ENCODE measurements at places on chromosomes 1 and 21.
A peak's percentile ranks its signal among the peaks of the same experiment; 100 is the strongest.

- DNase-seq: peak; percentile 74
These were observed 1.4 kb downstream of the SLC22A15 start for GRCh38 chr1:115977499-115978258.

DNA sequence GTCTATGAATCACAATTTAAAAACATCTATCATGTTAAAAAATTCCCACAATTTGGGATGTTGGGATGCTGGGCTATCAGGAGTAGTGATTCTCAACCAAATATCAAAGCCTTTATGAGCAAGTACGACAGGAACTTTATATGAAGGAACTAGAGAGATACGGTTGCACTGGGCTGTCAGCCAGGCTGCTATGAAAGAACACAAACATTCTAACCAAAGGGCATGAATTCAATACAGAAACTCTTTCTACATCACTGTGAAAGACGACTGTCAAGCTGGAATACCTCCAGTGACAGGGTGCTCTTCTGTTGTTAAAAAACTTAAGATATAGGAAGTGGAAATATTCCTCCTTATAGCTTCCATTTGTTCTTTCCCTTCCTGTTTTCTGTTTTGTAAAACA is 9.8 kb downstream of the CACNA1E start:
- DNase-seq: no peak

DNA sequence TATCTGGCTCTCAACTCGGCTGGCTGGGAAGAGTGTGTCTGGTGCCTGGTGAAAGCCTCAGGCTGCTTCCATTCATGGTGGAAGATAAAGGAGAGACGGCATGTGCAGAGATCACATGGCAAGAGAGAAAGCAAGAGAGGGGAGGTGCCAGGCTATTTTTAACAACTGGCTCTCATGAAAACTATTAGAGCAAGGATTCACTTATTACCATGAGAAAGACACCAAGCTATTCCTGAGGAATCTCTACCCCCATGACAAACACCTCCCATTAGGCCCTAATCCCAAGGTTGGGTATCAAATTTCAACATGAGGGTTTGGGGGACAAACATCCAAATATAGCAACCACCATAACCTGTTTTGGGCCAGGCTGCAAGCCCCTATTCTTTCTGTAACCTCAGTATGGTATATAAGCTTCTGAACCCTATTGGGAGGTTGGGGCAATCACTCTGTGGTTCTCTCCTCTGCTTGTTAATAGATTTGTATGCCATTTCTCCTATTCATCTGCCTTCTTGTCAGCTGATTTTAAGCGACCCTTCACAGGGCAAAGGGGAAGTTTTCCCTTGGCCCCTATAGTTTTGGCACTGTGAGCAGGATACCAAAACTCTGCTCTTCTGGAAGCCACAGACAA is 179.0 kb upstream of the TNR start:
- no peak for DNase-seq

DNA sequence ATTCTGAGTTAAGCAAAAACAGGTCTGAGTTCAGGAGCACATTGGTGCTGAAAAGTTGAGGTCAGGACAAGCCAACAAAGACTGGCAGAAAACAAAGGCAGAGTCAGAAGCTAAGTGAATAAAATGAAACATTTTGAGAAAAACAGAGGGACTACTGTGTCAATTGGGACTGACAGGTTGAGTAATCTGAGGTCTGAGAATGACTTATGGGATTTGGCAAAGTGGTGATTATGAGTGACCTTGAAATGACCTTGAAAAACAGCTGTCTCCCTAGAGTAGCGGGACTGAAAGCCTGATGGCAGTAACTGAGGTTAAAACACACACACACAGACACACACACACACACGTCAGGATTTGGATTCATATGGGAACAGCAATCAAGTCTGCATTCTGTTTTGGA is 8.8 kb upstream of the COG2 start:
- no peak for DNase-seq

- DNase-seq: no peak
These were observed 5.2 kb upstream of the AHDC1 start for GRCh38 chr1:27609210-27609555.

DNA sequence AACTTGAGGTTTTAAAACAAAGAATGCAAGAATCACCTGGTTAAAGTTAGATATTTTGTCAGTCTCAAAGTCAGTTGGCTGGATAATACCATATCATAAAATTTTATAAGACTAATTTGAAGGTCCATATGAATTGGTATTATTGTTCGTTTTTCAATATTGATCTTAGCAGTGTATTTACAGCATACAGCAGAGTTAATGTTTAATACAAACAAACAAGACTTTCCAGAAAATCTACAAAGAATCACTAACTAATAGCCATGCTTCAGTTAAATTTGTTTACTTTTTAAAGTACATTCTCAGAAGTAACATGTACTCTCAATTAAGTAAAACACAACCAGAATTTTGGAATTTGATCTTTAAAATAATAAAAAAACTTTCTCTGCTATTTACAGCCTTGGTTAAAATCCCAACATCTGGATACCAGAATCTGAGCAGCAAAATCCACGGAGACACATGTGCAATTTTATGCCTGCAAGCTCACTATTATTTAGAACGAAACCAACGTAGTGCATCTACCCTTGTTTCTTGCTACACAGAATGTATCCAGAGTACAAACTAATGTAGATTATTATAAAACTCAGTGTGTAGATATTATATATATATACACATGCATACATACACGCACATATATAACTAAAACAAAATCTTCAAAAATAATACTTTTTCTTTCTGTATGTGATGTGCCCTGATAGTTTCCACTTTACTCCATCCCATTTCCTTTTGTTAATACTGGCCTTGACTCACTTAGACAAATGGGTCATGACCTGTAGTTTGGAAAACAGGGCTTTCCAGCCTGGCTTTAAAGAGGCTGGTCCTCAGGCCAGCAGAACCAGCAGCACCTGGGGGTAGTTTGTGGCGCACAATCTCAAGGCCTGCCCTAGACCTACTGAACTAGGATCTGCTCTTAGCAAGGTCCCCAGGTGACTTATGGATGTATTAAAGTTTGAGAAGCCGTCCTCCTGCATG is 63.6 kb upstream of the ERG start:
- DNase-seq: no peak

DNA sequence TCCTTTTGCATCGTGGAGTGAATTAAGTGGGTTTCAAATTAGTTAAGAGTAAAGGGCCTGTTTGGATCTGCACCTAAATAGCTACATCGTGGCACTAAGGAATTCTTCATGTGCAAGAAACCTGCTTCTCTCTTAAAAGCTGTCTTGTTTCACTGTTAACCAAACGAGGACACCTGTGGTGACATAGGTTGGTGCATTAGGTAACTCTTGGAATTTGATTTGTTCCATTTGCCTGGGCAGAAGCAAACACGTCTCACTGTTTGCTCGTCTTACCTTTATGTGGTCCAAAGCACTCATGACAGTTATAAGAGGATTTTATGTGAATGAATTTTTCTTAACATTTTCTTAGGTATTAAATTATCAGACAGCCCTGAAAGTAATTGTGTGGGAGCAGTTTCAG is 60.9 kb downstream of the PRDM2 start:
- DNase-seq: no peak

- peak; percentile 33 for DNase-seq
These were observed 14.9 kb downstream of the PDIK1L start for GRCh38 chr1:26126321-26127084.

DNA sequence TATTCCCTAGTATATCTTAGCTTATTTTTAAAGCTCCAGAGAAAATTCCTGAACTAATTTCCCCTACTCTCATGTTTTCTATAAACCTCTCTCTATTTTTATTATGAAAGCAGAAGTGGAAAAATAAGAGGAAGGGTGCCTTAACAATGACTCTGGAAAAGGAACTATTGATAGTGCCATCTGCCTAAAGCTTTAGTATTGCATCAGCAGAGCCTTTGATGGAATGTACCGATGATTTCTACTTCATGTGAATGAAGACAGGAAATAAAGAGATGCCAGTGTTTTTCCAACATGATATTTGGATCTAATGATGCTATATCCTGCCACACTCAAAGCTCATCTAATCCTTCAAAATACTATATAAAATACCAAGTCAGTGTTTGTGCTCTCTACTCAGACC is 35.1 kb downstream of the TNFSF18 start:
- DNase-seq: no peak

GRCh38 chr21:40803101-40803500 is 43.9 kb downstream of the DSCAM start:
- DNase-seq: no peak

DNA sequence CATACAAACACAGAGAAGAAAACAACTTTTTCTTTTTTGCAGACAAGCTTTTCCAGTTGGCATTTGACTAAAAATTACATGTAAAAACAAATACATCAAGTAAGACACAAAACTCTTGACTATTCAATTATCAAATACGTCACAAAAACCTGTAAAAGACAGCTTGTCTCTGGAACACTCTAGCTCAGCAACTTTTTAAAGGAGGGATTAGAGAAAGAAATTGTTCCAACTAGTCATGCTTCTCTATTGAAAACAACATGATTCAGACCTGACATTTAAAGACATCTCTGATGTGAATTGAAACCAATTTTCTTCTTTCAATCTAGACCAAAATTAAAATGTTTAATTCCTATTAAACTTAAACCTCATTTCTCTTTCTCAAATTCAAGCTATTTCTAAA is 30.3 kb downstream of the SMYD3 start:
- DNase-seq: no peak

GRCh38 chr1:6771441-6771769 is 13.8 kb upstream of the CAMTA1 start:
- no peak for DNase-seq

DNA sequence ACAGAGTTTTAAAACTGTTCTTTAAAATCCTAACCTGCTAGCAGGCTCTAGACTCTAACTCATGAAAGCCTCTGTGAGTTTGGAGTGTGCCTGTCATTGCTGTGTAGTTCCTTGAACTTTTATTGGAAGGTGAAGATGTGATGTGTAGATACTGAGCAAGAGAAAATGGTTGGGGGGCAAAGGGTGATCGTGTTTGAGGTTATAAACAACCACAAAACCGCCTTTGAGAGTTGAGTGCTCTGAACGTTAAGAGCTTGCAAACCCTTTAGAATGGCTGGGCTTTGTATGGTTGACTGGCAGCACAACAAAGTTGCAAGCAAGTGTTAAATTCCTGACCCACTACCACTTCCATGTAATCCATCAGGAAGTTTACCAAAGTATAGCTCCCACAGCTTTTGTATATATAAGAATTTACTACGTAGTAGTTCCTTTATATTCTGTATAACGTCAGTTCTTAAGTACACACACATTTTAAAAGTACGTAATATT is 19.6 kb downstream of the BACE2 start:
- no peak for DNase-seq

DNA sequence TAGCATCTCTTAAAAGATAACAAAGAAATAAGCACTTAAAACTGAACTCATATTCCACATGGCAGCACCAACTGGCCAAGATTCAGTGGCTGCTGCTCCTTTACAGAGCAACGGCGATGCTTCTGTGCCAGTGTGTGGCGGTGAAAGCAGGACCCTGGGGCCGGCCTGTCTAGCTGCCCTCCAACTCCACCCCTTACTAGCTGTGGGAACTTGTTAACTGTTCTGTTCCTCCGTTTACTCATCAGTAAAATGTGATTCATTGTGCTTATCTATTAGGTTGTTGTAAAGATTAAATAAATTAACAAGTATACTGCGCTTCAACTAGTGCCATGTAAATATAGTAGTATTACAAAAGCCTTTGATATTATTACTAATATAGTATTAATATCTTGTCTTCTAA is 133.2 kb downstream of the GDAP2 start:
- DNase-seq: no peak

- no peak for DNase-seq
These were observed 184.9 kb downstream of the DUSP10 start for GRCh38 chr1:221557013-221557412.

- no peak for DNase-seq
These were observed 322.5 kb upstream of the ADGRL2 start for GRCh38 chr1:81478219-81478618.

DNA sequence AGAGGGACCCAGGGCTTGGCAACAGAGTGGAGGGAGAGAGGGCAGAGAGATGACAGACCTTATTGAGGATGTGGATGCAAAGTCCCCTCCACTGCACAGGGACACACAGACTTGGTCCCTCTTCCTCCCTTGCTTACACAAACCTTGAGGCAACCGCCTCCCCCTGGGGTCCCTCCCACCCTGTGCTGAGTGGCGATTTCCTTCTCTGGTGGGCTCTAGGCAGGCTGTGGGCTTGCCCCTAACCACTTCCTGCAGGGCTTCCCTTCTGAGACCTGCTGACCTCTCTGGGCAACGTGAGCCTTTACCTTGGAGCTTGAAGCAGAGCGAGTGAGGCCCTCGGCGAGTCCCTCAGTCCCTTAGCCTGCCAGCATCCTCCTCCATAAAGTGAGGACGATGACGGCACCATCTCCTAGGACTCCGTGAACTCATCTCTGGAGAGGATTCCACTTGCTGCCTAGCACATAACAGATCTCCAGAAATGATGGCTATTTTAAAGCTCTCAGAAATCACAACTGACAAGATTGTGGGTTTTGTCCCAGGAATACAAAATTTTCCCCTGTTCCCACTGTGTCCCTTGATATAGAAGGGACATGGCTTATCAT is 25.0 kb downstream of the KIAA1614 start:
- DNase-seq: no peak

DNA sequence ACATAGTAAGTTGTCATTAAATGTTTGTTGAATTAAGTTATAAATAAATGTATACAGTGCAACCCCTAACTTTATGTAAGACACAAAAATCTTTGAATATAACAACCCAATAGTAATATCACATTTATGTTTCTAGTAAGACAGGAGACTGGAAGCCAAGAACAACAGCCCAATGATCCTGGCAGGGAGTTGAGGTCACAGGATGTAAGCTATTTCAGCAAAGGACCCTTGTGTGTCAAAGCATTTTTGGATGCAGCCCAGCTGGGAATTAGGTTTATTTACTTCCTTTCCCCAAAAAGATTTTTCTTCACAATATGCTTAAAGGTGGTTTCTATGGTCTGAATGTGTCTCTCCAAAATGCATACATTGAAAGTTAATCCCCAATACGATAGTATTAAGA is 34.0 kb upstream of the ABCA4 start:
- DNase-seq: no peak

DNA sequence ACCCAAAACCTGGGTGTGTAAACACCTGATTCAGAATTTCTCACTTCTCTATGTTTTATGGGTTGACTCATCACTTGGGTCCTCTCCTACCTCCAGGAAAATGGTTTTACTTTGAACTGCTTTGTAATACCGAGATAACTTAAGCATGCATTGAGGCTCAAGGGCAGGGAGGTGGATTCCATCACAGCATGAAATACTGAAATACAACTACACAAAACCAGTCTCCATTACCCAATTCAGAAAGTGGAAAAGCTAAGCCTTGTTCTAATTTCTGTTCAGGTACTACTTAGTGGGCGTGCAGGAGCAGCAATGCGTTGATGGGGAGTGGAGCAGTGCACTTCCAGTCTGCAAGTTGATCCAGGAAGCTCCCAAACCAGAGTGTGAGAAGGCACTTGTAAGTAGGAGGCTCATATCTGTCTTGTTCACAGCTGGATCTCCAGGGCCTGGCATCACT is 6.1 kb upstream of the C4BPA start:
- DNase-seq: peak; percentile 30

Data from RWPE1 (cell line).